B cell (primary cell): ENCODE measurements at places on chromosomes 11 and 22.

GRCh38 chr11:74288161-74288560, 23.3 kb downstream of the P4HA3 start:
- no peak for DNase-seq

DNA sequence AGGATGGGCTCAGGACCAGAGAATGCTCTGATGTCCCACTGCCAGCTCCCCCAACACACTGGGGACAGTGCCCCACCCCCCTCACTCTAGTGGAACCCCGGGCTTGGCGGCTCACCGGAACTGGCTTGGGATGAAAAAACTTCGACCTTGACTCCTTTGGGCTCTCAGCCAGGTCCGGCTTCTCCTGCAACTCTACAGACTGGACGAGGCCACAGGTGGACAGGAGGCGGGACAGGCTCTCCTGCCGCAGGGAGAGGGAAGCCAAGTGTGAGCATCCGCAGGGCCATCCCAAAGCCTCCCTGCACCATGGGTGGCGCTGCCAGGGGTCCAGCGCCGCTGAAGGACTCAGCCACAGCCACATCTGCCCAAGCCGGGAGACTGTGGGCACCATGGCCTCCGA, 3.7 kb downstream of the RRP7A start:
- no peak for DNase-seq

DNA sequence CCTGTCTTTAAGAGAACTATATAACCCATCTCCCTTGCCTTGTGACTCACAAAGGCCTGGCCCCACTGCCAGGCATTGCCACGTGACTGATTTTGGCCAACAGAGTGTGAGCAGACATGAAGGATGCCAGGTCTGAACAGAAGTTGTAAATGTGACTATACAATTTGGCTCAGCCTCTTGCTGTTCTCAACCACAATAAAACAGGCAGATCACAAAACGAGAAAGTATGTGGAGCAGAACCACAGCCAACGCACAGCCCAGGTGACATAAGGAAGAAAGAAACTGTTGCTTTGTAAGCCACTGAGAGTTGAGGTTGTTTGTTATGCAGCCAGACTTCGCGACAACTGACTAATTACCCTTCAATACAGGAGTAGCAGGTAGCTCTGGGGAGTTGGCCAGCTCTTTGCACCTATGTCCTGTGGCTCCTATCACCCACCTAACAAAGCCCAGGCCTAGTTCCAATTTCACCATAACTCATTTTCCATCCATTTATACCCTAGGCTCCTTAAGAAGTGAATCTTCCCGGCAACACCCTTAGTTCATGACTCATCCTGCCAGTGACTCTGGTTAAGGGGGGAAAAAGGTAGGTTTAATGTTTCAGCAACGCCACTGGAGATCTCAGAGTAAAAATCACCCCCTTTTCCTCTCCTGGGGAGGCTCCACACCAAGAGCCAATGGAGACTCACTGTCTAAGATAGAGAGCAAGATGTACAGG, 53.7 kb downstream of the GALNT18 start:
- no peak for DNase-seq

- DNase-seq, result no peak
Measured at GRCh38 chr22:47351836-47352579, 589.6 kb downstream of the TBC1D22A start.

DNA sequence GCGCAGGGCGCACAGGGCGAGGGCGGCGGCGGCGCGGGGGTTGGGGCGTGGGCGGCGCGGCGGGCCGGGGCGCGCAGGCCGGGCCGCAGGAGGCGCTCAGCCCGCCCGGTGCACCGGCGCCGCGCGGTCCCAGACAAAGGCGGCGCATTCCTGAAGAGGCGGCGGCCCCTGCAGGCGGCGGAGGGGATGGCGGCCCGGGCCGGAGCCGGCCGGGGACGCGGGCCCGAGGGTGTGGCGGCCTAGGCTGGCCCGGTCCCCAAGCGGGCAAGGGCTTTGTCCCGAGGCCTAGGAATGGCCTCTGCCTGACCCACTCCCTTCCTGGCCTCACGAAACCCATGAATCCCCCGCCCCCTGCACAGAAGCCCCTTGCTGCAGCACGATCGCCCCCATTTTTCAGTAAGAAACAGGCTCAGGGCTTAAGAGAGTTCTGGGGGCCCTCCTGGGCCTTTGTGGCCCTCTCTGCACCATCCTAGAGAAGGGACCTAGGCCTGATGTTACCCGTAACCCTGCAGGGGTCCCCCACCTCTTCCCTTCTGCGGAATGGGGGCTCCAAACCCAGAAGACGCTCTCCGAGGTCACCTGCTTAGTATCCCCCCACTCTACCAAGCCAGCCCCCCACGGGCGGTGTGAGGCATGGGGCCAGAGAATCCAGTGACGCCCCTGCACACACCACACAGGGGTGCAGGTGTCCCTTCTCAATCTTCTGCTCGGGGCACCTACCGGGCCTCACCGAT, at the start of gene RTN4R:
TSS of gene RTN4R (minus strand) at position 40 of the 734 bp plus-strand sequence. CDS start 226 bp downstream, outside the sequence.
- DNase-seq, result peak; percentile 68

DNA sequence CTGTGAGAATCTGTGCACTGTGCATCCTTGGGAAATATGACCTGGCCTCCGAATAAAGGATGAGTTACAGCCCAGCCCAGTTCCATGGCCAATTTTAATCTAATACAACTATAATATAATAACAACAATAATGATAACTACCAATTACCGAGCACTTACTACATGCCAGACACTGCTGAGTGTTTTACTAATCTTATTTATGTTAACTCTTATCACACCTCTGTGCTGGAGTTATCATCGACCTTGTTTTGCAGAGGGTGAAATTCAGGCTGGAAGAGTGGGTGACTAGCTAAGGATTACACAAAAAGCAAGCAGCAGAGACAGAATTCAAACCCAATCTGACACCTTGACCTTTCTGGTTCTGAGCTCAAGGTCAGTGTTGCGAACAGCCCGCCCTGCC, 83.9 kb downstream of the GALNT18 start:
- no peak for DNase-seq

- no peak for DNase-seq
Measured at GRCh38 chr22:24008381-24009226, 2.5 kb upstream of the CABIN1 start.

- no peak for DNase-seq
Measured at GRCh38 chr22:32309585-32310251, 47.9 kb upstream of the RFPL3 start.

DNA sequence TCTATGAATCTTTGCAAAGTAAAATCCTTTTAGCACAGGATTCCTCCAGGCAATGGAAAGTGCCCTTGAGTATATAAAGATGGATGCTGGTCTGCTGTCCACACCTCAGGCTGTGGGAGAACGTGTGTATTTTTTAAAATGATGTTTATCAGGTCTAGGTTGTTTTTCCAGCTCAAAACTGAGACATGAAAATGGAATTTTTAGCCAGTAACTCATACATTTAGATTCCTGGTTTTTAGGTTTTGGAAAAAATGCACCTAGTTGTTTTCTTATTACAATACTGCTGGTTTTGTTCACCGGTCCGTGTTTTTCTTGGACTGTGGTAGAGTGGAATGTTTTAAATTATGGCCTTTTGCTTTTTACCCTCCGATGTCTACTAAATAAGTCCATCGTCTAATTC, 554.7 kb downstream of the SOX6 start:
- no peak for DNase-seq

- DNase-seq, result peak; percentile 73
Measured at GRCh38 chr11:9015677-9016076, 11.9 kb upstream of the NRIP3 start.

DNA sequence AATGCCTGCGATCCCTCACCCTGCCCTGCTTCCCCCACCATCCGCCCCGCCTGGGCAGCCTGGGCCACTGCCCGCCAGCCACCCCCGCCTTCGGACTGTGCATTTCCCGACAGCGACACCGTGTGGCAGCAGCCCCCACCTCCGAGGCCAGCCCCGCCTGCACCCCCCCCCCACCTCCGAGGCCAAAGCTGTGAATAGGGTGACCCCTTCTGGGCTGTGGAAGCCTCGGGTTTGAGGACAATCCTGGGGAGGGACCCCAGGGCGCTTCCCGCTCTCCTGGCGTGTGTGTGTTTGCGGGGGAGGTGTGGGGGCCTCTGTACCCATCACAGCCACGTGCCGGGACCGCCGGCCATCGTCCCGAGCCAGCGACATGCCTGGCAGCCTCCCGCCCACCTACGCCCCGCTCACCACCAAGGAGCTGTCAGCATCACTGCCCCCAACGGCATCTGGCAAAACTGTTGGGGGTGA, 33.8 kb upstream of the PPARA start:
- DNase-seq, result peak; percentile 91

GRCh38 chr22:27215871-27216270, 558.5 kb downstream of the MIAT start:
- DNase-seq, result no peak

DNA sequence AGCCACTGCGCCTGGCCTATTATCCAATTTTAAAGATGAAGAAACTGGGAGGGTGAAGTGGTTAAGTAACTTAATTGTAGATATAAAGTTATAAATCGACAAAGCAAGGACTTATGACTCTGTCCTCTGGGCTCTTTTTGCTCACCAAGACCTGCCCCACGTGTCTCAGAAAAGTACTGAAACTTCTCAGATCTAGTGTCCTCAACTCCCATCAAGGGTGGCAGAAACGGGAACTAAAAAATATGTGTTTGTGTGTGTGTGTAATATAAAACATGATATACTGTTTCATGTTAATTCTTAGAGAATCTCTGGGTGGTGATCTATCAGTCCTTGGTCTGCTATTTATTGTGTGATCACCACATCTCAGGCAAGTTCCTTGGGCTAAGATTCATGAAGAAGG, 104.9 kb downstream of the GAB2 start:
- no peak for DNase-seq

- peak; percentile 55 for DNase-seq
Measured at GRCh38 chr11:73388265-73389133, 12.3 kb downstream of the RELT start.

DNA sequence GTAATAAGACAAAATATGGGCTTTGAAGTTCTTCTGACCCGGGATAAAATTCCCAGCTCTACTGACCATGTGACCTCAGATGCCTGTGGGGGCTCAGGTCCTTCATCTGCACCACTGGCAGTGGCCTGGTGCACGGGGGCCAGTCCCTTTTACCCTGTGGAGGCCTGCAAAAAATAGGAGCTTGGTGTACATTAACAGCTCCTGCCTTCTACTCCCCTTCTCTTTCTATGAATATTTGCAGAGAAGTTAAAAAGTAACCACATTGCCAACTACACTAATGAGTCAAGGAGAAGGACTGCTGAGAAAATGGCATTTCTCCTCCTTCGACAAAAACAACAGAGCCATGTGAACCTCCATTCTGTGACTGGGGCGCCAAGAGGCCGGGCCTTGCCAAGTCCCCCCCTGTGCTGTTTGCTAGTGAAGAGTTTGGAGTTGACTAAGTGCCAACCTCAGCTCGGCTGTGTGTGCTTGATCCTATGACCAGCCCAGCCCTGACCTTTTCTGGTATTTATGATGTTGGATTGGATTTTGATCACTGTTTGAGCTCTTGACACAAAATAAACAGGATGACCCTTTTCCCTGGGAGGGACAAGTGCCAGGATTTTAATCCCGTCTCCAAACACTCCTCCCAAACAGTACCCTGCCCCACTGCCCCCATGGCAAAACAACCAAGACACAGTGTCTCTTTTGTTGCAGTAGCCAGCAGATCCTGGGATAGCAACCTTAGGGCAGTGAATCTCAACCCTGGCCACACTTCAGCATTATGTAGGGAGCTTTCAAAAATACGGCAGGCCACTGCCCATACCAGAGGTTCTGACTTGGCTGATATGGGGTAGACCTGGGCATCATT, 380.1 kb downstream of the LARGE1 start:
- DNase-seq, result no peak

DNA sequence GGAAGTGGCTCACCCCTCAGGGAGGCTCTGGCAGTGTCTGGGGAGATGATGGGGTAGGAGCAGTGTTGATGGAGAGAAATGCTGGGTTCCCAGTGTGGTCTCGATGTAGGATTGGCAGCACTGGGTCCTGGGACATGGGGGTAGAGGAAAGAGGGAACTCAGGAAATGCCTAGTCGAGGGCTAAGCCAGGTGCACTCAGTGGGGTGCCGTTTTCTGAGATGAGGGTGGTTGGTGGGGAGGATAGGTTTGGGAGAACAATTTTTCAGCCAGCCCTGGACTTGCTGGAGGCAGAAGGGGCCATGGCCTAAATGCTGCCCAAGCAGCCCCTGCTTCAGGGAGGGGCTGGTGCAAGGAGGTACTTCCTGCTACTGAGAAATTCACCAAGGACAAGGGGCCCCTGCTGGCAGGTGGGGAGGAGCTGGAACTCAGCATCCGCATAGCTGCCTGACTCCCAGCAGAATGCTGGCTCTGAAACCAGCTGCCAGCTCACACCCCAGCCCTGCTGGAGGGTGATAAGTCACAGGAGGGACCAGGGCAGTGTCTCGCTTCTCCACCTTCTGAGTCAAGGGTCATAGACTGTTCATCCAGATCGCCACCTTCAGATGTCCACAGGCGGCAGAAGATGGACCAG, 6.0 kb downstream of the CCDC157 start:
- no peak for DNase-seq

- no peak for DNase-seq
Measured at GRCh38 chr22:35568751-35569739, 28.4 kb downstream of the RASD2 start.

GRCh38 chr22:49155039-49155769, 672.5 kb downstream of the BRD1 start:
- DNase-seq, result no peak

DNA sequence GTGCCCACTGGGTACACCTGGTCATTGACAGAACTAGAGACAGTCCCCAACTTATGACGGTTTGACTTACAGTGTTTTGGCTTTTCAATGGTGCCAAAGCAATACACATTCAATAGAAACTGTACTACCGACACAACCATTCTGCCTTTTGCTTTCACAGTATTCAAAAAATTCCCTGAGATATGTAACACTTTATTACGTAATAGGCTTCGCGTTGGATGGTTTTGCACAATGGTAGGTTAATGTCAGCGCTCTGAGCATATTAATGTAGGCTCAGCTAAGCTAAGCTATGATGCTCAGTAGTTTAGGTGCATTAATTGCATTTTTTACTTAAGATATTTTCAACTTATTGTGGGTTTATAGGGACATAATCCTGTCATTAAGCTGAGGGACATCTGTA, 105.1 kb upstream of the B3GAT1 start:
- no peak for DNase-seq

- no peak for DNase-seq
Measured at GRCh38 chr11:28545536-28545935, 437.3 kb downstream of the METTL15 start.

GRCh38 chr11:14644226-14645014, 816 bp downstream of the PDE3B start:
- DNase-seq, result peak; percentile 78

GRCh38 chr11:78039391-78039918, 16.4 kb upstream of the KCTD14 start:
- DNase-seq, result no peak

DNA sequence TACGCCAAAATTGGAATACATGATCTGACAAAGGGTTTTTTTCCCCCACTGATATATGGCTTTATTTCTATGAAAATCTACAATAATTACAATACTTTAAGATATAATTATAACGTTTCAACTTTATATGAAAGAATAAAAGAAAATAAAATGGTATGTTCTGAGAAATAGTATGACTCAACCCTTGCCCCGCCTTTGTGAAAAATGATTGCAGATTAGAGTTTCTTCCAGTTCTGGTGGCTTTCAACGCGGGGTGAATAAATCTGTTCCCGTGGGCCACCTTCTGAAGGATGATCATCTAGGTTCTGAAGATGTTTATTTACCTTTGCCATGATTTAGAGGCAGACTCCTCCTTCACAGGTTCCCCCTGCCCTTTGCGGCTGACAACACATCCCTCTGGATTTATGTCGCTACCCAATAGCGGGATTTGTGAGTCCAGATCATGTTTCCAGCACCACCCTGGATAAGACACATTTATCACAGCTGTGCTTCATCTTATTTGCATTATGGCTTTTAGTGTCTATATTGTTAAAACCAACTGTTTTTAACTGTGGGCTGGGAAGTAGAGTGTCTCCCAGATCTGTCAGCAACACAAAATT, 607.0 kb upstream of the KIRREL3 start:
- DNase-seq, result no peak
